GM12891 (cell line): ENCODE measurements at places on chromosomes 3 and 15.

GRCh38 chr3:11570789-11571495 lies 72.8 kb downstream of the VGLL4 start:
- DNase-seq: no peak

GRCh38 chr3:169668072-169668956 lies 4.8 kb upstream of the MECOM start:
- no peak for DNase-seq

DNA sequence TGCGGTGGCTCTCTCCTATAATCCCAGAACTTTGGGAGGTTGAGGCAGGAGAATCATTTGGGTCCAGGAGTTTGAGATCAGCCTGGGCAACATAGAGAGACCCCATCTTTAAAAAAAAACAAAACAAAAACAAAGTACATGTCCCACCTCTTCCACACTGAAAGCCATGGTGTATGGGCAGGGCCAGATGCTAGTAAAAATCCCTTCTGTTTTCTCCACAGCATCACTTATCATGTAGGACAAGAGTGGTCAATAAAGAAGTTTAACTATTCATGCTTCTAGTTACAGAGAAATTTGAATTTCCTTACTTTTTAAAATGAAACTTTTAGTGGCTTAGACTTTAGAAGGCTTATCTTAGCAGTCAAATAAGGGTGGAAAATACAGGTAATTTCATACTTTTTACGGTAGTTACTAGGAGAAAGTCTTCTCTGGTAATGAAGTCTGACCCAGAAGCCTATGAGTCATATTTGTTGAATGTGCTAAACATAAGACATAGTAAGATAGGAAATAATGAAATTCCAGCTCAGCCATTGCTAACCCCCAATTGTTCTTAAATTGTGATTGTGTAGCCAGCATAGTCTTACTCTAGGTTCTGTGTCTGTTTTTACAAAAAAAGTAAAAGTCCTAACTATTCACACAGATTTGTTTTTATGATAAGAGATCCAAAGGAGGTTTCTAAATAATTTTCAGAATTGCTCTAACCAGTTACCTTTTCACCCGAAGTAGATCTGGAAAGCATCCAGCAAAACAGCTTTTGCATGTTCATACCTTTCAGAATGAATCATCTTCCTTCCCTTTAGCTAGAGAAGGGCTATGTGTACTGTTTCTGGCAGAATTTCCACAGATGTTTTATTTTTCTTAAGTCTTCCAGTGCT lies 16.4 kb upstream of the ZNF609 start:
- DNase-seq: no peak

DNA sequence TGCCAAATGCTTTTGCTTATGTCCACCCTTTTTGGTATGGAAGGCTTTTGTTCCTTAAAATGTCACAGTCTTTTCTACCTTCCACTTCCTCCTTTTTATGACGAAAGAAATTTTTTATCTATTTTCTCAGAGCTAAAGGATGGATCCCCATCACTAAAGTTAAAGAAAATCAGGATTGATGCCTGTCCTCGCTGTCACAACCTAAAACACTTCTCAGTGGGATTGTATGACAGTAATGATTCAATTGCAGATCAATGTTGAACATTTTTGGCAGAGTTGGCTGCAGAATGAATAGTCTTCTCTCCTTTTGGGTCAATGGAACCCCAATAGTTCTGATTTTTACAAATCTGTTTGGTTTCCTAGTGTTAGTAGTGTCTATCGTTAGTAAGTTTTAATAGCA lies 549.8 kb upstream of the ROBO2 start:
- DNase-seq: no peak
